SJSA1 (cell line): ENCODE measurements at places on chromosomes 12 and 14. TPM values are rescaled to one million over a fixed set of nuclear protein-coding genes. Genes with fewer than 3 reads are reported as not detected.

Gene CLEC4C
- not detected in 2 replicates for total RNA-seq

Gene CELA1
- total RNA-seq = 0.56 and 1.2 TPM in 2 replicates

Gene MFAP5
- total RNA-seq = 1.7 and 2.3 TPM in 2 replicates

Gene SCAF11
- 79.7 and 98.0 TPM in 2 replicates for total RNA-seq

Gene GALNT8
- total RNA-seq = not detected in 2 replicates
